ENCODE measurements at places on chromosomes 3 and 15. TPM values are rescaled to one million over a fixed set of nuclear protein-coding genes. Genes with fewer than 3 reads are reported as not detected.

Gene THBS1
- 184 TPM for polyA plus RNA-seq

GRCh38 chr15:78749831-78750230 lies 61.4 kb downstream of the ADAMTS7 start:
- no peak for DNase-seq

GRCh38 chr15:101175401-101175800 lies 76.4 kb downstream of the CHSY1 start:
- no peak for DNase-seq

GRCh38 chr15:88906130-88906529 lies 7.0 kb downstream of the MFGE8 start:
- no peak for DNase-seq

- DNase-seq: no peak
These were observed 31.1 kb downstream of the CYP19A1 start for GRCh38 chr15:51307325-51307724.

- no peak for DNase-seq
These were observed 21.8 kb downstream of the CTNNB1 start for GRCh38 chr3:41220906-41221677.

- DNase-seq: no peak
These were observed 24.3 kb downstream of the LRRC2 start for GRCh38 chr3:46541835-46542234.

DNA sequence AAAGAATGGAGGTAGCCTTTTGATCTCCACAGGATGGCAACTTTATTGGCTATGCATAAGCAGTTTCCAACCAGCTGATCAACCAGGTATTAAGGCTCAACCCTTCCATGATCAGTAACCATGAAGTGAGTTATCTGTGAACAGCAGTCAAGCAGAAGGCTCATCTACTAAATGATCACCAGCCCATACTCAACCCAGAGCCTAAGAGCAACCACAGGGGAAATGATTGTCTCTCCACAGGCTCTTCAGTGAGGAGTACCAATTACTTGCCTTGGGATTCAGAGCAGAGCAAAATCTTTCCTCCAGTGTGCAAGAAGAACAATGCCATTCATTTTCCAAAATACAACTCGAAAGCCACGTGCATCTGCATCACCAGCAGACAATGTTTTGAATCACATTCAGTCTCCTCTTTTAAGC lies 754.8 kb downstream of the ROBO1 start:
- DNase-seq: no peak

DNA sequence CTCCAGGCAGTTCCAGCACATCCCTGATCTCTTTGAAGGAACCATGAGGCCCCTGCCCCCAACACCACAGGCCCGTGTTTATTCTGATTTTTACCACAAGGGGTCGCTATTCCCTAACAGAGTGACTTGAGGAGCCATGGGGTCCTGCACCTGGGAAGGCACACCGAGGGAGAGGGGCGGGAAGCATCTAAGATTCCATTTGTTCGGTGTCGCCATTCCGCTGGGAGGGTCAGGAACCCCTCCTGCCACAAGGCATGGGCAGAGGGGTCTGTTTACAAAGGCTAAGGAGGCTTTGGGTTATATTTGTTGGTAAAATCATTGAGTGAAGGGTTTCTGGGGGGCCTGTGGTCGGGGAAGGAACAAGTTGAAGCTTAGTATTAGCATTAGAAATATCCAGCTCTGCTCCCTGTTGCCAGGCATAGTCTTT lies 77.1 kb downstream of the WDR76 start:
- DNase-seq: peak; percentile 71

Gene ST3GAL6
- 100 TPM for polyA plus RNA-seq

GRCh38 chr15:50065279-50065678 lies 53.8 kb downstream of the ATP8B4 start:
- no peak for DNase-seq

Gene NR2E3
- polyA plus RNA-seq: 1.0 TPM

DNA sequence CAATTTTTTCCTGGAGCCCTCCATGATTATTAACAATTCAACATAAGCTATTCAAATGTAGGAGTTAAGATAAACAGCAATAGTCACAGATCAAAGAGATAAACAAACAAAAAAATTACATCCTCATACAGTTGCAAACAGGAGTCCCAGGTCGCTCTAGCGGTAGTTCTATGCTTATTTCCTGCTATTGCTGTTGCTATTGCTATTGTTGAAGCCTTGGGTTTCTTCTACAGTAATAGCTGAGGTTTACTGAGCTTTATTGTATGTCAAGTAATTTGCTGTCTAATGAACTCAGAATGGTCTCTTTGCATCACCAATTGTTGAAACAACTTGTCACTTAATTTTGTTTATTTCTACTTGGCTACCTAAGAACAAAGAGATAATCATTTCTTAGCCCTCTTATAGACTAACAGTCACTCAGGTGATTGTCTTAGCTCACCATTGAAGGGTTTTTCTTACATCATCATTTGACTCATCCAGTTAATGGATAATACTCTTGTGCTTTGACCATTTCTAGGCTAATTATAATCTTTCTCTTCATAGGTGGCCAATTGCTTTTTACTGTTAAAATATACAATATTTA lies 654.6 kb downstream of the MECOM start:
- no peak for DNase-seq

Gene IGF2BP2
- polyA plus RNA-seq: 129 TPM

GRCh38 chr3:136979204-136979603 lies 21.4 kb downstream of the IL20RB start:
- DNase-seq: no peak

GRCh38 chr3:175484666-175485065 lies 625.5 kb downstream of the NAALADL2 start:
- no peak for DNase-seq

DNA sequence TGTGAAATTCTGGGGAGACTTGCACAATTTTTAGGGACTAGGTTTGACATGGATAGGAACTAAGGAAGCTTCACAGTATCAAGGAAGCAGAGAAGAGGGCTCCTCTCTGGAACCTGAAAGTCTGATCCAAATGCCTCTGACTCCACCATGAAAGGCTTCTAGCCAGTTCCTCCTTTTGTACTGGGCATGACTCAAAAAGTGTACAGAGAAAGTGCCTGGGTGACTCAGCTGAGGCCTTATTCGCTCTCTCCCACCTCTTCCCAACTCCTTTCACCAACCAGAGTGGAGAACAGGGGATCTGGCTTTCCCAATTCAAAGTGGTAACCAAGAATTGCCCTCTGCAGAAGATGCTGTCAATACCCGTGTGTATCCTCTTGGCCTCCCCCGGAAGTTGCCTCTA lies 342.9 kb upstream of the PROK2 start:
- DNase-seq: no peak

- DNase-seq: no peak
These were observed 144.6 kb downstream of the VGLL4 start for GRCh38 chr3:11499144-11499543.

- no peak for DNase-seq
These were observed 509.1 kb downstream of the SHQ1 start for GRCh38 chr3:72338942-72339669.

Gene PLXNA1
- 29.9 TPM for polyA plus RNA-seq

Gene HCLS1
- 5.9 TPM for polyA plus RNA-seq

Gene GADL1
- 5.1 TPM for polyA plus RNA-seq

Gene ABHD17C
- 32.7 TPM for polyA plus RNA-seq

Gene IQCF5
- polyA plus RNA-seq: not detected

DNA sequence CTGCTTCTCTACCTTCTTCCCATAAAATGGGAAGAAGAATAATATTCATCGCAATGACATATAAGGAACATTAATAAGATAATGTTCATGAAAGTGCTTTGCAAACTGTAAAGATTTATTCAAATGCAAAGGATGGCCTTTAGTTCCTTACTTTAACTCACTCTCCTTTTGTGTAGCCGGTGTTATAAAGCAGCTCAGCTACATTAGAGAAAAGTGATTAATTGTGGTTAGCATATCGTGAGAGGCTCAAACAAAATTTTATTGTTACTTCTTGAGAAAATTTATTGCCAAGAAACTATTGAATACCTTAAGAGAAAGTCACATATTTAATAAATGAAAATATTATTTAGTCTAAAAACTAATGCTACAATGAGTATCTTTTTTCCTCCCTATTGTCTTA lies 250.7 kb upstream of the NR2E3 start:
- DNase-seq: no peak

- DNase-seq: no peak
These were observed 151.1 kb downstream of the ZNF385D start for GRCh38 chr3:21599890-21600289.

- DNase-seq: no peak
These were observed 3.6 kb downstream of the CXCR6 start for GRCh38 chr3:45946875-45947274.

Gene PLAAT1
- 3.6 TPM for polyA plus RNA-seq

DNA sequence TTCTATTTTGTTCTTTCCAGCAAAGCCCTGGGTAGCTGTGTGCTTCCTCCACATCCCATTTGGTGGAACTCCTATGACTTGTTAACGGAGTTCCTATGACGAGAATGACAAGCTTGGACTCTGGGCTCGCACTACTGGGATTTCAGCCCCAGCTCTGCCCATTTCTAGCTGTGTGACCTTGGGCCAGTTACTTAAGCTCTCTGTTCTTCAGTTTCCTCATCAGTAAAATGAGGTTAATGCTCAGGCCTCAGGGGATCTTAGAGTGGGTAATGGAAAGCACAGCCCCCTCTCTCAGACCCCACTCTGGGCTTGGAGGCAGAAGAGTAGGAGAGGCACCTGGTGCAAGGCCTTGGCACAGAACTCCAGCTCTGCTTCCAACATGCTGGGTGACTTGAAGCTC lies 123.1 kb downstream of the SMAD6 start:
- DNase-seq: no peak

DNA sequence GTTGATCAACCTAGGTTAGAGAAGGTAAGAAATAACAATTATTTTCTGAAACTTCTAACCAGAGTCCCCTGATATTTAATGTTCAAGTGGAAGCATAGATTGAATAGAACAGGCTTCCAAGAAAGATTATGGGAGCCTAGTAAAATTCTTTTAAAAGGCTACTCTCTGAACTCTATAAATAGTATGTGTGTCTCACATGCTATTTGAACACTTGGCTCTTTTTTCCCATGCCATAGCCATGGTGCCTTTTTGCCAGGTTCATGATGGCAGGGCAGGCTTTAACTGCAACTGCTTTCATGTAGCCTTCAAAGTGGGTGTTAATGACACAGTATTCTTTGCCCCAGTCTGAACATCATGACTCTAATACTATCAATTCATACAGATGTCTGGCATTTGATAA lies 22.9 kb upstream of the STRIT1 start:
- no peak for DNase-seq

GRCh38 chr15:25435474-25436243 lies 3.2 kb downstream of the UBE3A start:
- DNase-seq: no peak

GRCh38 chr3:83065851-83066460 lies 1304.5 kb upstream of the GBE1 start:
- DNase-seq: no peak

DNA sequence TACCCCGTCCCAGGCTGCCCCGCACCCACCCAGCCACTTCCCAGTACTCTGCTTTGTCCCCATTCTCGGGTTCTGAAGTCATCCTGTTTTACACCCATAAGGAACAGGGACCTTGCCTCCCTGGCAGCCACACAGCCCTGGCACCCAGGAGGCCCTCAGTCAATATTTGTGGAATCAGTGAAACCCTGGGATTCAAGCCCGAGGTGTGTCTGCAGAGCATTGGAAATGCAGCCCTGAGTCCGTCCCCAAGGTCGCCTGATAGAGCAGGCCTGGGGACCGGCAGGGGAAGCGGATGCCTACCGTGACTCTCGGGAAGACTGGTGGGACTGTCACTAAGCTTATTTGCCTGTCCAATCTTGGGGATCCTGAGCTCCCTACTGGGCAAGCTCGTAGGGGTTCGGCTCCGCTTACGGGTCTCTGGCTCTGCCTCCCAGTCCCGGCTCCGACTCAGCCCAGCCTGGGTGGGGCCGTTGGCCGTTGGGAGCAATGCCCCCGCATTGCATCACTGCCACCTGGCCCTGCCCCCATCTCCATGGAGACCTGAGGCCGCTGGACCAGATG lies 64.4 kb upstream of the TAMM41 start:
- no peak for DNase-seq

- no peak for DNase-seq
These were observed 26.8 kb upstream of the KLHL25 start for GRCh38 chr15:85821545-85821944.

Gene GHRL
- polyA plus RNA-seq: 2.7 TPM

GRCh38 chr15:60444289-60444912 lies 34.5 kb downstream of the ICE2 start:
- DNase-seq: no peak

Gene SATB1
- polyA plus RNA-seq: 44.0 TPM

Gene TM6SF1
- 3.2 TPM for polyA plus RNA-seq

DNA sequence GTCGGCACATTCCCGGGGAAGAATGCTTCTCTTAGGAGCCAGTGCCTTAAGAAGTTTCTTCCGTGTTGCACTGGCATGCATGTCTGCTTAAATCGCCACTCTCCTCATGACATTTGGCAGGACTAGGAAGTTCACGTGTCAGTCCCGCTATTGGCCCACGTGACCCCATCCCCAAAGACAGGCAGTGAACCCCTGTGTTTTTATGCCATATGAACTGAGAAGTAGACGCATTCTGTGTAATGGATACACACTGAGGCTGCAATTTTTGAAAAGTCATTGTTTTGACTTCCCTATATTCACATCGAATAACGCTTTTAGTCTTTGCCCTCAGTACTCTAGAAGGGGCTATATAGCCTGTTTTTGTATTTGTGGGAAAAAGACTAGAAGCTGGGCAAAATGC lies 125.6 kb upstream of the TBL1XR1 start:
- no peak for DNase-seq

GRCh38 chr3:126607214-126607908 lies 47.6 kb downstream of the TXNRD3 start:
- no peak for DNase-seq
